Hematopoietic multipotent progenitor cell treated with erythropoietin and hydrocortisone succinate and interleukin-3 and kit ligand, for 4 days (in vitro differentiated cells): ENCODE measurements at places on chromosomes 7 and 10.

DNA sequence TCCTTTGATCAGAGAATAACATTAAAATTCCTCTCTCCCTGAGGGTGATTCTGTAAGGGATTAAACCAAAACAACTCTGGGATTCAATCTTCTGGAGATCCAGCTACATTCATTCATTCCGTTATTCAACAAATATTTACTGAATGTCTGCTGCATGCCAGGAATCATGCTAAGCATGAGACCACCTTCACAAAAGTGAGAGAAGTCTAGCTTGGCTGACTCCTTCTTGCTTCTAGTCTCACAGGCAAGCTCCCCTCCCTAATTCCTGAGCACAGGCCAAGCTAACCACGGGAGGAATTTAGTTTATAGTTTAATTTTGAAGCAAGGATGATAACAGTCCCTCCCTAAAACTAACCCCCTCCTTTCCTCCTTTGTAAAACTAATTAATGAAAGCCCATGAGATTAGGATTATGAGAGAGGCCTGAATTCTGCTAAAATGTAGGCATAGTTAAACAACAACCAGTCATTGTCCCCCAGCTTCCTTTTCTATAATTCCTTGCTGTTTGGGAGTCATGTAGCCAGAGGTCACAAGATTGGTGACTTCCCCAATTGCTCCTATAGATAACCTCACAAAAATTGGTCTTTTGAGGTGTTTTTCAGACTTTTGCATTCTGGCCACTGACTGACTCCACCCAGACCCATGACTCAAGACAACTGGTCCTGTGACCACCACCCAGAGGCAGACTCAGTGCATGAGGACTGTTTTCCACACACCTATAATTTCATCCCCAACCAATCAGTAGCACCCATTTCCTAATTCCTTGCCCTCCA lies 113.5 kb downstream of the ITGB8 start:
- DNase-seq: no peak

DNA sequence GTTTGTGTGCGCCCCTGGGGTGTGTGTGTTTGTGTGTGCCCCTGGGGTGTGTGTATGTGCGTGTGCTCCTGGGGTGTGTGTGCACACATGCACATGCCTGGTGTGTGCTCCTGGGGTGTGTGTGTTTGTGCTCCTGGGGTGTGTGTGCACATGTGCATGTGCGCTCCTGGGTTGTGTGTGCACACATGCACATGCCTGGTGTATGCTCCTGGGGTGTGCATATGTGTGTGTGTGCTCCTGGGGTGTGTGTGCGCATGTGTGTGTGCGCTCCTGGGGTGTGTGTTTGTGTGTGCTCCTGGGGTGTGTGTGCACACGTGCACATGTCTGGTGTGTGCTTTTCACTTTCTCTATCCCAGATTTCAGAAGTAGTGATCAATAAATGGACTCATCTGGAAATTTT lies 321.0 kb downstream of the WDR37 start:
- DNase-seq: no peak

GRCh38 chr10:35356725-35357092 lies 20.4 kb downstream of the CCNY start:
- DNase-seq: peak; percentile 54

DNA sequence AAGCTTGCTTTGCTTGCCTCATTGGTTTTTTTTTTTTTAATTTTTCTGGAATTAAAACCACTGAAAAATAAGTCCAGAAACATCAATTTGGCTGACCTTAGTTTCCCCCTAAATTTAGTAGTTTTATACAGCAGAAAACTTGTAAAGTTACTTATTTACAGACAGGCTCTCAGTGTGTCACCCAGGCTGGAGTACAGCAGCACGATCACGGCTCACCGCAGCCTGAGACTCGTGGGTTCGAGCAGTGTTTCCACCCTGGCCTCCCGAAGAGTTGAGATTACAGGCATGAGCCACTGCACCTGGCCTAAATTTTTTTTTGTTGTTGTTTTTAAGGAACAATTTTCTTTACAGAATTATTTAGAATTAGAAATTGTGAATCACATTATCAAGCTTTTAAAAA lies 250.5 kb downstream of the SDK1 start:
- DNase-seq: no peak

- DNase-seq: no peak
Measured at GRCh38 chr7:110454713-110455112, 636.2 kb upstream of the LRRN3 start.

DNA sequence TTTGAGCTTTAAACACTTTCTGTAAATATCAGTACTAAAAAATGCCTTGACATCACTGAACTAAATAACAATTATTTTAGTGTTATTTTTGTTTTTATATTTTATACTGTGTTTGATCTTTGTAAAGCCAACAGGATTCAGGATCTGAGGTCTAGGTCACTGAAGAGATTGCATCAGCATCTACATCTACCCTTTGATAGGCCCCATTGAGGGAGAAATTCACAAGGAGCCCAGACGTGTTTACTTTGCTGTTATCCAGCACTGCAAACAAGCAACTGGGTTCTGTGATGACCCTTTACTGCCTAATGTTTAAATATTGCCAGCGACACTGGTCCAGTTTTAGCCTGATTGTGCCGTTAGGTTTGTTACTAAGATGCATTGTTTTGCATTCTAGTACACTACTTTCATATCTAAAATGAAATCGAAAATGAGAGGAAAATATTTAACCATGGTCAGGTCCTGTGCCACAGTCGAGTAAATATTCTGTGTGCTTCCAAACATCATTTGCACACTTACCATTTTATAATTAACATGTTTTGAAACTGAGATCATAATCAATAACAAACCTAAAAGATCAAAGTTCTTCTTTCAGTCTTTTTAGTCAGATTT lies 48.7 kb downstream of the SP8 start:
- DNase-seq: no peak

DNA sequence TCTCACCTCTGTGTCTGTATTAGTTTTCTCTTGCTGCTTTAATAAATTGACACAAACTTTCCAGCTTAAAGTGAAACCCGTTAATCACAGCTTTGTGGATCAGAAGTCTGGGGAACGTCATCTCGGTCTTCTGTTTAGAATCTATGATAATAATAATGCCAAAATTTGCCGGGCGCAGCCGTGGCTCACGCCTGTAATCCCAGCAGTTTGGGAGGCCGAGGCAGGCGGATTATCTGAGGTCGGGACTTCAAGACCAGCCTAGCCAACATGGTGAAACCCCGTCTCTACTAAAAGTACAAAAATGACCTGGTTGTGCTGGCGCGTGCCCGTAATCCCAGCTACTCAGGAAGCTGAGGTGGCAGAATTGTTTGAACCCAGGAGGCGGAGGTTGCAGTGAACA lies 8.8 kb upstream of the ZPBP start:
- no peak for DNase-seq

GRCh38 chr7:69817121-69817520 lies 218.8 kb downstream of the AUTS2 start:
- no peak for DNase-seq

DNA sequence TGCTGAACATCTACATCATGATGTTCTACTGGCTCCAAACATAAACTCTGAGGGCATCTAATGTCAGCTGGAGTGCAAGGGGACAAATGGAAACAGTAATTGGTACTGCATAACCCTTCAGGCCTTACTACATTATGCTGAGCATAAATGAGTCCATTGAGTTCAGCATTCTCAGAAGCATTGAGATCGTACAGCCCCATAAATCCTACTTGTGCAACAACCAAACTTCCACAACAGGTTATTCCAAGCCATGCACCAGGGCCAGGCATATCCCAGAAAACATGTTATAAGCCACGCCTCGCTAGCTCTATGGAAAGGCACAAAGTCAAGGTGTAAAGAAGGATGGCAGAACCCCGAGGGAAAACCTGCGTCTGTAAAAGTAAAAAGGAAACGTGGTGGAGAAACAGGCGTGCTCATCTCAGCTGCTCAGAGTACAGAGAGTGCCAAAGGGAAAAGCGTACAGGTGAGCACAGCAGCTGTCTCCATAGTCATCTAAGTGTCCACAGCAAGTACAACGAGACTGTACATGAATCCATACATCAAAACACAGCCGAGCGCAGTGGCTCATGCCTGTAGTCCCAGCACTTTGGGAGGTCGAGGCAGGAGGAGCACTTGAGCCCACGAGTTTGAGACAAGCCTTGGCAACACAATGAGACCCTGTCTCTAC lies 124.6 kb downstream of the PARD3 start:
- DNase-seq: no peak

- peak; percentile 85 for DNase-seq
Measured at GRCh38 chr10:25076506-25077177, 60.2 kb downstream of the THNSL1 start.

- peak; percentile 55 for DNase-seq
Measured at GRCh38 chr7:23346316-23346715, 47.2 kb downstream of the MALSU1 start.

- DNase-seq: no peak
Measured at GRCh38 chr7:134823400-134823799, 44.0 kb downstream of the CALD1 start.

DNA sequence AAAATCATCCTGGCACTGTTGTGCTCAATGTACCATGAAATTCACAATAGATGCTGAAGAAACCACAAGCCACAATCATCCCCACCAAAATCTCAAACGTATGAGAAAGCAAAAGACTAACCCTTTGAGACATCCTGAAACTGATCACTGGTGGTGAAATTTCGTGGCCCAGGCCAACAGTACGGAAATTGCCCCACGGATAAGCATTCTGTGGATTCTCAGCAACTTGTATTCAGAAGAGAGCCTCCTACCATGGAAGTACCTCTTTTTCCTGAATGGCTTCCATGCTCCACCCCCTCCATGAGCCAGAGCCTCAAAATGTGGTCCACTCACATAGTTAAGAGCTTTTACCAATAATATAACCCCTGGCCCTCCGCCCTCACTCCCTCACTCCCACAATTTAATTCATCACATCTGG lies 163.9 kb upstream of the AUTS2 start:
- no peak for DNase-seq

DNA sequence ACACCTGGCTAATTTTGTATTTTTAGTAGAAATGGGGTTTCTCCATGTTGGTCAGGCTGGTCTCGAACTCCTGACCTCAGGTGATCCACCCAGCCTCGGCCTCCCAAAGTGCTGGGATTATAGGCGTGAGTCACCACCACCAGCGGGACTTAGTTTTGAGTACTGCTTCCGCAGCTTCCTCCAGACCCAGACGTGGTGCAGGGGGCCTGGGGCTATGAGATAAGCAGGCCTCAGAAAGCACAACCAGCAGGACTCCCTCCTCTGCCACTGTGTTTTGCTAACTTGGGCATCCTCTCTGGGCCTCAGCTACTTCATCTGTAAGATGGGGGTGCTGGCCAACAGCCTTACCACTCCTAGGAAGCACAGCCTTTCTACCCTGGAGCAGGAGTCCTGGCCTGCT lies 37.8 kb downstream of the GOLGA7B start:
- peak; percentile 46 for DNase-seq

- DNase-seq: no peak
Measured at GRCh38 chr10:122307669-122308416, 36.7 kb downstream of the BTBD16 start.

GRCh38 chr7:21722371-21722770 lies 179.5 kb downstream of the DNAH11 start:
- DNase-seq: peak; percentile 1

GRCh38 chr10:127983344-127984100 lies 76.6 kb downstream of the PTPRE start:
- peak; percentile 48 for DNase-seq

DNA sequence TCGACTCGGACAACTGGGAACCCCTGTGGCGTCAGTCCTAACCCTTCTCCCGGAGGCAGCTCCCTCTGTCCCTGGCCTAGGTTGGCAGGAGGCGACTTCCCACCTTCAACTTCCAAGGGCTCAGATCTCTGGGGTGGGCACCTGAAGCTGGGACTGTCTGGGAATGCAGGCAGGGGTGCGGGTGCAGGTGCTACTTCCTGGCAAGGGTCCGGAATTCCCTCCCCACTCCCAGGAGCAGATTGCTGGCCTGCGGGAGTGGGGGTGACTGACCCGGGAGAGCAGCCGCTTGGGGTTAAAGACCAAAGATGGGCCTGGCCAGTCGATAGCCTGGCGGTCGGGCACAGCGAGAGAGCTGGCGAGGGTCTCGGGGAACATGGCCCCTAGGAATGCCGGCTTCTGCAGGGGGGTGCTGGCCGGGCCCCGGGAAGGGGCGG lies 387 bp downstream of the EPHA1 start:
- DNase-seq: no peak

DNA sequence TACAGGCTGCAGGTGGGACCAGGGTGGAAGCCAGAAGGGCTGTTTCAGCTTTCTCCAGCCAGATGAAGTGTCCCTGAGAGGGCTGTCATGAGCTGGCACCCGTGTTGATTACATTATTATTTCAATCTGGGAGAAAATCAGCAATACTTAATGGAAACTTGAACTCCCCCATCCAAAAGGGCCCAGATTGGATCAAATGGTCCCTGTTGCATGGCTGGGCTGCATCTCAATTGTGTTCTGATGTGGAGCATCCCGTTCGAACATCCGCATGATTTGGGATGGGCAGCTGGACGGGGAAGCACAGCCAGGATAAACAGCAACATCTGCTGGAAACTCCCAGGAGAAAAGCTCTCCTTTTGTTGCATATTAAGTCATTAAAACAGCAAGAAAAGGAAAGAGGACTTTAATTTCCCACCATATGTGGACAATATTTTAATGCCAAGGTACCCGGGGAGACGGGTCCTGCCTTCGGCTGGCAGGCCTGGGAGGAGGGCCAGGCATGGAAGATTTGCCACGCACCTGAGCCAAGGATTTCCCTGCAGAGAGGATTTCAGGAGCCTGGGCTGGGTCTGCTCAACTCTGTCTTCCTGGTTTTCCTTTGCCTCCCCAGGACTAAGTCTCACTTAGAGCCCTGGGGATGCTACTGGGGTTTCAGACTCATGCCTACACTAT lies 52.4 kb downstream of the NPTX2 start:
- no peak for DNase-seq

GRCh38 chr7:109266610-109267009 lies 696.9 kb downstream of the DNAJB9 start:
- DNase-seq: no peak

GRCh38 chr7:39353615-39354376 lies 212.4 kb upstream of the YAE1 start:
- no peak for DNase-seq

GRCh38 chr10:71536332-71536731 lies 139.6 kb downstream of the CDH23 start:
- no peak for DNase-seq

DNA sequence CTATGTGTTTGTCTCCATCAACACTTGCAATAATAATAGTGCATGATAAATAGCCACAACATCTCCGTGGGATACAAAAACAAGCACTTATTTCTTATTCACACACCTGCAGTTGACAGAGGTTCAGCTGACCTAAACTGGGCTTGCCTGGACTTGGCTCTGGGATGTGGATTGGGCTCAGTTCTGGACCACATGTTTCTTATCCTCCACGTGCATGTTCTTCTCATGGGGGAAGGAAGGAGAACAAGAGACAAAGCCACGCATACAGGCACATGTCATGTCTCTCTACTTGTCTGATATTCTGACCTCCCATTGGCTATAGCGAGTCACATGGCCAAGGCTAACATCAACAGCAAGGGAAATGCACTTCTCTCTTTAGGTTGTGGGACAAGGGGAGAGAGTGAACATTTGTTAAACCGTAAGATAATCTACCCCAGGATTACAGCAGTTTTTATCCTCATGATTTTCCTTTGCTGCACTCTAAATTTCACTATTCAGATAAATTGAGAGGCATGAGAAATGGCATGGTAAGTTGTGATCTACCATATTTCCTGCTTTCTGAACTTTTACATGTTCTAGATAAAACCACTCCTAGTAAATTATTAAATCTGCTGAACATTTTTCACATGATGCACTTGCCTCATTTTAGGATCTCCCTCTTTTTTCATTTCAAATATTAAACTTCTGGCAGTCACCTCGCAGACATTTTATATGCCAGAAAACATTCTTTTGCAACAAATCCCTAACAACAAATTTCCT lies 33.7 kb downstream of the CFAP58 start:
- DNase-seq: peak; percentile 39
